ENCODE measurements at places on chromosomes 1 and 21. TPM values are rescaled to one million over a fixed set of nuclear protein-coding genes. Genes with fewer than 3 reads are reported as not detected.

DNA sequence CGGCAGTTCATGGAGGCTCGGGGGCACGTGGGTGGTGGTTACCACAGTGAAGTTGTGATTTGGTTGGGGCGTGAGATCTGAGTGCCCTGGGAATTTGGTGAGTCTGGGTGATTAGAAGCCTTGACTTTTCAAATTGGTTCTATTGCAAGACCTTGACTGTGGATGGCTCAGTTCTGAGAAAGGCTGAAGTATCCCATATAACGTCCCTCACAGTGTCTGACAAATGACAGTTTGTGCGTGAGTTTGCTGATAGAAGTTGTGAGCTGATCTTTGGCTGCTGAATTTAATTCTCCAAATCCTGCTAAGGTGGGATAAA, 549 bp downstream of the MSH4 start:
- no peak for DNase-seq
- H3K27ac ChIP-seq = no peak overlapping the region
- H3K4me1 ChIP-seq = no peaks in the 10 kb centered on the region
- no peaks in the 10 kb centered on the region for H3K27me3 ChIP-seq

DNA sequence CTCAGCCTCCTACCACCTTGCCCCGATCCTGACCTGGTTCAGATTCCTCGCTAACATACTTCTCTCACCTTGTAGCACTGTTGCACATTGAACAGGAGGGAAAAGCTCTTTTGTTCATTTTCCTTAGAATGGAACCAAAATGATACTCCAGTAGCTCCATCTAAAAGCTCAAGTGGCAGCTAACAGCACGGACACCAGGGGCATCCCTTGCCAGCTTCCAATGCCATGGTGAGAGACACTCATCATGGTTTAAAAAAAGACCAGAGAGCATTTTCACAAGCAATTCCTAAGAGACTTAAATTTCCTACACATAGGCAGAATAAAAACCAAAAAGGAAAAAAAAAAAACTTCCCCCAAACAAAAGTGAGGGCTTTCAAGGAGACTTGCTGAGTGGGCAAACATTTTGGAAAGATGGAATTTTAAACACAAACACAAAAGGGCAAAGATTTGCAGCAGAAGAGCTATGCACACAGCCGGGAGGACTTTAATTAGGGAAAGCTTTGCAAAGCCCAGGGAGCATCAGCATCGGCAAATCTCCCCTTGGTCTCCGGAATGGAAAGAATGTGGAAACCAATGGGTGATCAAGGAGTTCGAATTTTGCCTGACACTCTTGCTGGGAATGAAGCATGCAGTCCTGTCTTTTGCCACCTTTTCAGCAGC, 84.3 kb downstream of the CAPZB start:
- H3K4me1 ChIP-seq = peaks cover 57% of the 10 kb centered on the region
- H3K27ac ChIP-seq = peak overlapping the region; percentile 91
- no peak for DNase-seq
- no peaks in the 10 kb centered on the region for H3K27me3 ChIP-seq
- H3K4me3 ChIP-seq = no peak overlapping the region
- H3K36me3 ChIP-seq = peaks cover 2% of the 10 kb centered on the region

Gene KLF17
- total RNA-seq = 0.09 TPM

DNA sequence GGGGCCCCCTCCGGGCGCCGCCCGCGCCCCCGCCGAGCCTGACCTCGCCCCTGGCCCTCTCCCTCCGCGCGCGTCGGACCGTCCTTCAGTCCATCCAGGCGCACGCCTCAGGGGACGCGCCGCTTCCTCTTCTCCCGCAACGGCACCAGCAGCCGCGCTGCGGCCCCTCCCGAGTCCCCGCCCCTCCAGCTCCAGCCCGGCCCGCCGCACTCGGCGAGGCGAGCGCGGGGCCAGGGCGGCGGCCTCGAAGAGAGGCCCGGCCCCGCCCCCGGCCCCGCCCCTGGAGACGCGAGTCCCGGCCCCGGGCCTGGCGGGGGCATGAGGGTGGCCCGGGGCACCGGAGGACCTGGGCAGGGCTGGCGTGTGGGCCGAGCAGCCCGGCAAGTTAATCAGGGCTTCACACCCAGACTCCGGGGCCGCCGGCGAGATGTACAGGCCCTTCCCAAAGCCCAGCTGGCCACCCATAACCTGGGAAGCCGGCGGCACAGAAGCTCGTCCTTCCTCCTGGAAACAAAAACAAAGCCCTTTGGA, at the start of gene IGSF3:
TSS of gene IGSF3 (minus strand) at position 159 of the 531 bp plus-strand sequence. CDS start 1,407 bp downstream, outside the sequence.
- H3K4me3 ChIP-seq = peak within 1 kb of the TSS; percentile 62
- H3K27ac ChIP-seq = no peak within 1 kb of the TSS
- peaks cover 28% of the 10 kb centered on the region for H3K27me3 ChIP-seq
- DNase-seq = no peak

Gene FAM72C
- 0.61 TPM for total RNA-seq

DNA sequence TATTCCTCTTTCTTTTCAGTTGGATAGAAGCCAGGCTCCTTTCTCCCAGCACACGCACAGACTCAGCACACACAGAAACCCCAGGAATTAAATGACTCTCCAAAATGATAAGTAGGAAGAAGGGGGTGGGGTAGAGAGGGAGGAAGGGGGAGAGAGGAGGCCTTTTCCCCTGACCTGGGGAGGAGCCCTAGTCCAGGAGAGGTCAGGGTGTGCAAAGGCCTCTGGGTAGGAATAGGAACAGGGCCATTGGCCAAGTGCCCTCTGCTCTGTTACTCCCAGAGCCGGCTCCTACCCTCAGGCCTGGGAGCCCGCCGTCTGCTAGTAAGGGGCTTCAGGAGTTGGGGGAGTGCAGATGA, 35.6 kb upstream of the PUM1 start:
- peaks cover 15% of the 10 kb centered on the region for H3K4me1 ChIP-seq
- H3K36me3 ChIP-seq = no peaks in the 10 kb centered on the region
- peak; percentile 79 for DNase-seq
- no peak overlapping the region for H3K4me3 ChIP-seq
- H3K27me3 ChIP-seq = no peaks in the 10 kb centered on the region

DNA sequence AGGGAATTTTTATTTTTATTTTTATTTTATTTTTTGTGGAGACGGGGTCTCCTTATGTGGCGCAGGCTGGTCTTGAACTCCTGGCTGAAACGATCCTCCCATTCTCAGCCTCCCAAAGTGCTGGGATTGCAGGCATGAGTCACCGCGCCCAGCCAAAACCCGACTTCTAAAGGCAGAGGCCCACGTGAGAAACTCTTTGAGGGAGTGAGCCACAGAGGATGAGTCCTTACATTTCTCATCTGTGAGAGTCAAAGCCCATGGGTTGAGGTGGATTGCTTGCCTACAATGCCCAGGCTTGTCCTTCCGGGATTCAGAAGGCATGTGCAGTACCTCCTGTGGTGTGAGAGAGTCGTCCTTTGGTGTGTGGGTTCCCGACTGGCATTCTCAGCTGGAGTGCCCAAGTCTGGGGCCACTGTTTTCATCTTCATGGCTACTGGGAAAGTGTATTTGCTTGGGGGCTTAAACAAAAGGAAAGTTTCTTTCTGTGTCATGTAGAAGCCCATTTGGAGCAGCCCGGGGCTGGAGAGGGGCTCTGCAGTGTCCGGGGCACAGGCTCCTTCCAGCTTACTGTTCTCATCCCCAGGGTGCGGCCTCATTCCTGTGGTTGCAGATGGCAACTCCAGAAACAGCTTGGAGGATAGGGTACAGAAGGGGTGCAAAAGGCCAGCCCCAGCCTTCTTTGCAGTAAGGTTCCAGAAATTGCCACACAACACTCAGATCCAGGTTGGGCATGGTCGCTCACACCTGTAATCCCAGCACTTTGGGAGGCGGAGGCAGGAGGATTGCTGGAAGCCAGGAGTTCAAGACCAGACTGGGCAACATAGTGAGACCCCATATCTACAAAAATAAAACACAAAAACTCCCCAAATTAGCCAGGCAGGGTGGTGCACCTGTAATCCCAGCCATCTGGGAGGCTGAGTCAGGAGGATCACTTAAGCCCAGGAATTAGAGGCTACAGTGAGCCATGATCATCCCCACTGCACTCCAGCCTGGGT, 29.4 kb upstream of the CSF3R start:
- H3K36me3 ChIP-seq = no peaks in the 10 kb centered on the region
- H3K4me3 ChIP-seq = no peak overlapping the region
- H3K27ac ChIP-seq = no peak overlapping the region

Gene MAD2L2
- 29.3 TPM for total RNA-seq

Gene TCP10L
- 0.34 TPM for total RNA-seq

Gene IGSF21
- not detected for total RNA-seq

- no peaks in the 10 kb centered on the region for H3K4me1 ChIP-seq
- peak; percentile 30 for DNase-seq
- no peaks in the 10 kb centered on the region for H3K27me3 ChIP-seq
- no peak overlapping the region for H3K4me3 ChIP-seq
Measured at GRCh38 chr21:44370027-44370735, 16.8 kb downstream of the TRPM2 start.

Gene TMEM269
- 0.07 TPM for total RNA-seq

DNA sequence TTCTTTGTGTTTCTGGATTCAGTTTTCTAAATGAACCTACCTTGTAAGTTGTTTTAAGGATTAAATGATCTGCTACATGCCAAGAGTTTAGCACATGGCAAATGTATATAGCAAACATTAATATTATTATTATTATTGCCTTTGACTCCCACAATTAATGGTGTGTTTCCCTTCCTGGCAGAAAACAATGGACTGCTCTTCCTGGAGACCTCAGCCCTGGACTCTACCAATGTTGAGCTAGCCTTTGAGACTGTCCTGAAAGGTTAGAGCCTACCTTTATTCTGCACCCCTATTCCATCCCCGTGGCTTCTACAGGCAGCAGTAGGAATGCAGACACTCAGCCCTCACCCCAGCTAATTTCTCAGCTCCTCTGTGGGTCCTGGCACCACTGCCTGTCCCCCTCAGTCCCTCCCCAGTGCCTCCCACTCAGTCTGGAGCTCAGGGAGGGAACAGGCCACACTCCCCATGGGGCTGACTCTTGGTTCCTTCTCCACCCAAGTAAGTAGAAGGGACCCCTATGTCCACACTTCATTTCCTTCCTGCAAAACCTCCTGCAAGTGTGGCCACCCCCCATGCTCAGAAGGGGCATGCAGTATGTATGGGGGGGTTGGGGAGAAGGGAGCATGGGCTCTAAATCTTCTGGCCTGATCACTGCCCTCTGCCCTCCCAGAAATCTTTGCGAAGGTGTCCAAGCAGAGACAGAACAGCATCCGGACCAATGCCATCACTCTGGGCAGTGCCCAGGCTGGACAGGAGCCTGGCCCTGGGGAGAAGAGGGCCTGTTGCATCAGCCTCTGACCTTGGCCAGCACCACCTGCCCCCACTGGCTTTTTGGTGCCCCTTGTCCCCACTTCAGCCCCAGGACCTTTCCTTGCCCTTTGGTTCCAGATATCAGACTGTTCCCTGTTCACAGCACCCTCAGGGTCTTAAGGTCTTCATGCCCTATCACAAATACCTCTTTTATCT, 8.8 kb downstream of the RAB25 start:
- H3K4me1 ChIP-seq = no peaks in the 10 kb centered on the region
- no peak overlapping the region for H3K4me3 ChIP-seq
- H3K27me3 ChIP-seq = no peaks in the 10 kb centered on the region
- peaks cover 4% of the 10 kb centered on the region for H3K36me3 ChIP-seq
- no peak for DNase-seq

DNA sequence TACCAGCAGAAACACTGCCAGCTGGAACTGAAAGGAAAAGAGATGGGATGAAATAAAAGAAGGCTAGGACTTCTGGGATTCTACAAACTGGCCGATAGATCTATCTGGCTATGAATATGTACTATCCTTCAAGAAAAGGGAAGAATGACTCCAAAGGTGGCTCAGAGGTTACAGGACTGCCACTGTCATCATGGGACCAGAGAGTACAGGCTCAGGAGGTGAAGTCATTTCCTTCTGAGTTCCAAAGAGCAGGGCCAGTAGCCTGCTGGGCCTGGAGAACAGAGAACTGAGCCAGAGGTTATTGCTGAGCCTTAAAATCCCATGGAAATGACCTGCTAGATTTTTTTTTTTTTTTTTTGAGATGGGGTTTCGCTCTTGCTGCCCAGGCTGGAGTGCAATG, 27.6 kb downstream of the ZNF496 start:
- no peak for DNase-seq
- peaks cover 41% of the 10 kb centered on the region for H3K36me3 ChIP-seq
- no peaks in the 10 kb centered on the region for H3K4me1 ChIP-seq
- H3K27me3 ChIP-seq = no peaks in the 10 kb centered on the region

Gene BCL2L15
- 0.14 TPM for total RNA-seq

Gene NCDN
- 40.3 TPM for total RNA-seq

GRCh38 chr1:87451229-87451920, 122.7 kb downstream of the LMO4 start:
- H3K27me3 ChIP-seq = no peaks in the 10 kb centered on the region
- DNase-seq = peak; percentile 51
- H3K4me3 ChIP-seq = no peak overlapping the region
- no peaks in the 10 kb centered on the region for H3K36me3 ChIP-seq

Gene CACNA1E
- 0.07 TPM for total RNA-seq

Gene GBP5
- 0.79 TPM for total RNA-seq

GRCh38 chr1:174013864-174014418, 8.2 kb downstream of the RC3H1 start:
- H3K4me3 ChIP-seq = no peak overlapping the region
- no peaks in the 10 kb centered on the region for H3K36me3 ChIP-seq
- H3K4me1 ChIP-seq = no peaks in the 10 kb centered on the region
- H3K27ac ChIP-seq = no peak overlapping the region

DNA sequence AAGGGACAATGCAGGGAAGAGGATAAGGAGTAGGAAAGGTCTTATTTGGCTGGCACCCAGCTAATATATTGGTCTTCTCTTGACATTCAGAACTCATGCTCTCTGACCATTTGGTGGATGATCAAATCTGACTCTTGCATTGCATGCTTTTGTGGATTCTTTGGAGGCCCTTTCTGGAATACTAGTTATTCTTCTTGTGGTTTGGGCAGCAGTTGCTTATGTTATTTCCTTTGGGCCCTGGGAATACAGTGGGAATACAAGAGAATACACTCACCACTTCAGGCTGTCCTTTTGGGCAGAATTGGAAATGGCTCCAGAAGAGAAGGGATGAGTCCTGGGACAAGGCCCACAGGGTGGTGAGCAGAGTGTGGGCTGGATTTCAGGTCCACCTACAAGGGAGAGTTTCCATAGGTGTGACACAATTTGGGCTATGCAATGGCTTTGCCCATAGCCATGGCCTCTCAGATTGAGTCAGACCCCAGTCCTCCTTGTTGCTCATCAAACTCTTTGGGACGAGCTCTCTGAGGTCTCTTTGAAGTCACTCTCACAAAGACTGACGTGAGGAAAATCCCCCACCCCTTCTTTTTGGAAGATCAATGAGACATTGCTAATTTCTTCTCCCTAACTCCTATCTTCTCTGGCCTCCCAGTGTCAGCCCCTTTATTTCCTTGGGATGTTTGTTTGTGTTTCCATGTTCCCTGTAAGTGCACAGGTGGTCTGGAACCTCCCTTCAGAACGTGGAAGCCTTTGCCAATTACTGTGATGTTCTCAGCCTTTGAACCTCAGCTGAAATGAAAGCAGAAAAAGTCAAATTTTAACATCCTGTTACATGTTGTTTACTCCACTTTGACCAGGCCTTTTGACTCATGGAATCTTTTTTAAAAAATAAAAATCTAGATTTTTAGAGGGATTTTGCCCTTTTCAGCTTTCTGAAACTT, 19.4 kb downstream of the HSD11B1 start:
- H3K36me3 ChIP-seq = no peaks in the 10 kb centered on the region
- no peaks in the 10 kb centered on the region for H3K4me1 ChIP-seq
- H3K27me3 ChIP-seq = no peaks in the 10 kb centered on the region
- H3K4me3 ChIP-seq = no peak overlapping the region
